ENCODE measurements at places on chromosomes 7 and 10.

DNA sequence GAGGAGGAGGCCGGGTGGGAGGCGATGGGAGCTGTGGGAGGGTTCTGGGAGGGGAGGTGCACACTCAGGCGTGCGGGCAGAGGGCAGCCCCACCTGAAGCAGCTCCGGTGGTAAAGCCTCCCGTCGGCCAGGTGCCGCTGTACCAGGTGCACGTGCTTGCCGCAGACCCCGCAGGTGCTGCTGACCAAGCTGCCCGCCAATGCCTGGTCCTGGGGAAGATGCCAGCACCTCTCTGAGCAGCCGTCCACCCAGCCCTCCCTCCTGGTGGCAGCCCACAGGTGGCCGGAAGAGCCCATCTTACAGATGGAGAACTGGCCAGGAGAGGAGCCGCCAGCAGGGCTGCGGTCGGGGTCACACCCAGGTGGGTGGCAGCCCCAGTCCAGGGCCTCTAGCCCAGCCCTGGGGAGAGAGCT, 12.6 kb downstream of the MICALL2 start:
- no peak for DNase-seq

GRCh38 chr7:133139350-133139749, 57.5 kb upstream of the CHCHD3 start:
- DNase-seq: no peak

GRCh38 chr7:101362334-101363195, at the start of gene COL26A1:
TSS of gene COL26A1 (plus strand) at chr7:101362875. CDS start at chr7:101363033, 158 bp downstream.
- DNase-seq: no peak

DNA sequence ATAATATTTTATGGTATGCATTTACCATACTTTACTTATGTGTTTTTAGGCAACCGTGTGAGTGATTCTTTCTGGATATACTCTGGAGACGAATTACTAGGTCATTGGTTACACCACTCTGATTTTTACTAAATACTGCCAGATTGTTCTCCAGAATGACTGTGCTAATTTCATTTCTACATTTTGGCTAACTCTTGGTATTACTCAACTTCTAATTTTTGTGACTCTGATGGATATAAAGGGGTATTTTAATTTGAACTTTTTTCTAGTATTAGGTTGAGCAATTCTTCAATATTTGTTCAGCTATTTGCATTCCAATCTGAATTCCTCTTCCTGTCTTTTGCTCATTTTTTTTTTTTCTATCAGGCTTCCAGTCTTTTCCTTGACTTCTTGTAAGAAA, 223.6 kb downstream of the MDFIC start:
- no peak for DNase-seq

GRCh38 chr10:102796407-102797176, 40.6 kb downstream of the CYP17A1 start:
- peak; percentile 16 for DNase-seq

GRCh38 chr10:76950354-76950753, 687.3 kb downstream of the KCNMA1 start:
- no peak for DNase-seq

GRCh38 chr10:100307684-100308083, 21.2 kb upstream of the BLOC1S2 start:
- no peak for DNase-seq

GRCh38 chr7:79317728-79318127, 135.7 kb downstream of the MAGI2 start:
- DNase-seq: no peak
